ENCODE measurements at places on chromosomes 3 and 15.

DNA sequence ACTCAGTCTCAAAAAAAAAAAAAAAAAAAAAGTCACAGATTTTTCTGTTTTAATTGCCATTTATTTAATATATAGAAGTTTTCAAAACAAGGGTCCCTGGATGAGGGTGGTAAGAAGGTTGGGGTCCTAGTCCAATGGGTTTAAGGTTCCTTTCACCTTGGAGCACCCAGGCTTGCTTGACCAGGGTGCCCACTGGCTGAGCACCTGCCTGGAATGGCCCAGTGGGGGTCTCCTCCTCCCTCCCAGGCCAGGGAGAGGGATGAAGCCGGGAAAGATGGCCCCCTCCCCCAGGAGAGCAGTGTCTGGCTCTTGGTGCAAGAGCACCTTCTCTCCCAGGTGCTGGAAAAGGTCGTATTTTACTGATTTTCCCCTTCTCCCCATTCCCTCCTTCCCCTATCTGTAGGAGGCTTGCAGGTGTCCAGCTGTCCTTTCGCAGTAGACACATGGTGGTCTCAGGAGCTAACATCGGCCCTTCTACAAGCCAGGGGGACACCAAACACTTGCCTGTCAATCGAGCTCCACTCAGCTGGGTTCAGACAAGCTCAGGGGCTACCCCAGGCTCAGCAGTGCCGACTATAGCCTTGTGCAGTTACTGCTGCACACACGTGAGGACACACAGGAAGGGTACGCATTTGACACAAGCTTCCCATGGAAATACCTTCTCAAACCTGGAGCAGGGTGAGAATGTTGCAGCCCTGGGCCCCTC lies 112.3 kb upstream of the KLF13 start:
- no peak for DNase-seq

GRCh38 chr15:101159096-101159935 lies 92.5 kb downstream of the CHSY1 start:
- DNase-seq, result no peak

DNA sequence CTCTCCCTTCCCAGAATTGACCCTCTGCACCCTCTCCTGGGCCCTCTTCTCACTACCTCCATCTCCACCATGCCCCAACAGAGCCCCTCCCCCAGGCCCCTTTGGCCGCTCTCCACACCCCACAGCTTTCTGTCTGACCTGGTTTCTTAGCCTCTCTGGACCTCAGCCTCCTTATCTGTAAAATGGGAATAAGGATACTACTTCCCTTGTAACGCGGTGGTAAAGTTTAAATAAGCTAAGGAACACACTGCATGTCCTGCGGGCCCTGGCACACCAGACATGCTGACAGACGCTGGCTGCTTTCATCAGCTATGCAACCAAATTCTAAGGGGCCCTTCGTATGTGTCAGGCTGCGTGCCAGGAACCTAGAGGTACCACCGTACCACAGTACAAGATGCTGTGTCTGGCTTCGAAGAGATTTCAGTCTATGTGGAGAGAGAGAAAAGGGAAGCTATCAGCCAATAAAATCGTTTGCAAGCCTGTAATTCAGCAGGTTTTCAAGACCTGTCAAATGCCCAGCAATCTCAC lies 777 bp upstream of the SLC51A start:
- no peak for DNase-seq

- no peak for DNase-seq
These were observed 43.1 kb upstream of the SACM1L start for GRCh38 chr3:45646051-45646585.

- no peak for DNase-seq
These were observed 8.6 kb upstream of the BLM start for GRCh38 chr15:90708516-90708915.

- DNase-seq, result no peak
These were observed 137.4 kb downstream of the SV2B start for GRCh38 chr15:91237445-91237844.

DNA sequence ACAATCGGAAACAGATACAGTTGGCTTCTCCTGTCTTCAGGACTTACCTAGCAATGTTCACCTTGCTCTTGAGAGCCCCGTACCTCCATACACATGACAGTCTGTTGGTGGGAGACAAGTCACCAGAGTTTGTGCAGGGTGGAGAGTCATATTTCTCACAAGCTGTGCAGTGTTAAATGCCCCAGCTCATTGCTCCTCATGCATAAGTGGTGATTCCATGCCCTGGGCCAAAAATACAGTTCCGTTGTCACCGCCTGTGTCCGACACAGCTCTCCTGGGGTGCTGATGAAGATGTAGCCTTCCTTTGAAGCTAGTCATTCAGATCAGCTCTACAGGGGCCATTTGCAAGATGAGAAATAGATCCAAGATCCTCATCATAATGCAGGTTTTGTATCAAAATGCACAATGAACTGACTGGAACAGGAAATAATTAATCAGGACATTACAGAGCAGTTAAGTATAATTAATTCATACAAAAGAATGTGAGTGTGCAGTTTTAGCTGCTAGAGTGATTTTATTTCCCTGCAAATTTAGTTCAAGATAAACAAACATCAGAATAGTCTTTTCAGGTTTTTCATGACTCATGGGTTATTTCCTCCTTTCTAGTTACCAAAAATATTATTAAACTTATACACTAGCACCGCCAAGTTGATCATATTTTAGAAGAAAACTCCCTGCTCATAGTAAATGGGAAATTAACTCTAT lies 66.5 kb downstream of the CD47 start:
- no peak for DNase-seq

DNA sequence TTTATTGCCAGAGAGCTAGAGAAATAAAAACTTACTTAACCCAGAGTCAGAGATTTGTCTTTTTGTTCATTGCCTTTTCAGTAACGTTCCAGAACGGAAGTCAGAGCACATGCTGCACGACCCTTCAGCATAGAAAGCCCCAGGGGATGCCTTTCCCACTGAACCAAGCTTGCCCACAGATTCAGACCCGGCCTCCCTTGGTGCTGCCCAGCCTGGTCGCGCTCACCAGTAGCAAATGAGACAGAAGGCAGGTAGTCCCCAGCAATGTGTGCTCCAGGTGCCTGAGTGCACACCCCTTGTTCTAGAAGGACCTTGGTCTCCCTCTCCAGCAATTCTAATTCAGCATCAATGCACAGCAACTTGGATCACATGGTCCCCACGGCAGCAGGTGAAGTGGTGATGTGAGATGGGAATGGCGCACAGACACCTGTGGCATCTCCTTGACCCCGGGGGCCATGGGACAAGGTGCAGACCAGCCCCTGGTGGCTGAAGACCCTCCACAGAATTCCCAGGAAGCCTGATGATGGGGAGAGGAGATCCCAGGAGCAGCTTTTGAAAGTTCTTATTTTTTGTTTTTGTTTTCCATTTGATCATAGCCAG lies 91.8 kb upstream of the IQSEC1 start:
- no peak for DNase-seq

GRCh38 chr3:133674290-133674919 lies 12.7 kb upstream of the TOPBP1 start:
- DNase-seq, result no peak

GRCh38 chr3:152403632-152404066 lies 134.9 kb downstream of the MBNL1 start:
- DNase-seq, result peak; percentile 75

- DNase-seq, result peak; percentile 81
These were observed 95.0 kb downstream of the VGLL4 start for GRCh38 chr3:11548721-11549131.

DNA sequence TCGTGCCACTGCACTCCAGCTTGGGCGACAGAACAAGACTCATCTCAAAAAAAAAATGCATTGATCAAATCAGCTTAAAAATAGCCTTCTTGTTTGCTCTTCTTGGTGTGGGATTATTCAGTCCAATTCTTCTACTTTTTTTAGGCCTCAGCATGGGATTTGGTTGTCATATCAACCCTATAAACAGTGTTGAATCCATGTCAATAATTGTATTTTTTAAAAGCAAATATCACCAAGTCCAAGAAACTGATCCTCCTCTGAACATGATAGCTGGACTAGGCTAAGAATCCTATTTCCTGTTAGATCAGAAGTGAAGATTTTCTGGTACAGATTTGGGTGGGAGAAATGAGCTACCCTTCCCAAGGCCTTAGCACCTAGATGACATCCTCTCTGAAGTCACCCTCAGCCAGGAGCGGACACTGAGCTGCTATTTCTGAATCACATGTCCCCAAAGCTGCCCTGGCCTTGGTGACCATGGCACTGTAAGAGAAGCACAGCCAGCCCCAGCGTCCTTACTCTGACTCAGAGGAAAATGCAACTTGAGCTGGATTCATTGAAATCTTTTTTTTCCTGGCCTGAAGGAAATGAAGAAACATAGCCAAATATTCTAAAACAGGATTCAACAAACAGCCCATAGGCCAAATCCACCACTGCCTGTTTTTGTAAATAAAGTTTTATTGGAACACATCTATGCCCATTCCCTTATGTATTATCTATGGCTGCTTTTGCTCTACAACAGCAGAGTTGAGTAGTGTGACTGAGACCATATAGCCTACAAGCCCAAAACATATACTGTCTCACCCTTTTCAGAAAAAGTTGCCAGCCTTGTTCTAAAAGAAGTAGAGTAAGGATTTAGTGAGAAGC lies 215.9 kb upstream of the CTDSPL start:
- no peak for DNase-seq

- DNase-seq, result peak; percentile 4
These were observed 68.8 kb upstream of the TMEM115 start for GRCh38 chr3:50428007-50428633.

DNA sequence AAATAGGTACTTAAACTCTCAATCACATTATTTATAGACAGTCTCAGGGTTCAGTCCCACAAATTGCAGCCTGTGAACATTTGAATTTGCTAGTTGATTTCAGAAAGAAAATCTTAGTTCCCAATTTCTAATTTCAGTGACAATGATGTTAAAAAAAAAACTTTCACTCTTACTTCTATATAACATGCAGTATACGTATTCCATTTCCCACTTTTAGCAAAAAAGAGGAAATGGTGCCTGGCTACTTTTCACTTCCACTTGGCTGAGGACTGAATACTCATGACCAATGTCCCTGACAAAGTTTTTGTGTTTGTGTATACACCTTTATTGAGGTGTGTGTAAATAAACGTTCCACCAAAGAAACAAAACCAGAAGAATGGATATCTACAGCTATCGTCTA lies 32.1 kb upstream of the XCR1 start:
- DNase-seq, result no peak

DNA sequence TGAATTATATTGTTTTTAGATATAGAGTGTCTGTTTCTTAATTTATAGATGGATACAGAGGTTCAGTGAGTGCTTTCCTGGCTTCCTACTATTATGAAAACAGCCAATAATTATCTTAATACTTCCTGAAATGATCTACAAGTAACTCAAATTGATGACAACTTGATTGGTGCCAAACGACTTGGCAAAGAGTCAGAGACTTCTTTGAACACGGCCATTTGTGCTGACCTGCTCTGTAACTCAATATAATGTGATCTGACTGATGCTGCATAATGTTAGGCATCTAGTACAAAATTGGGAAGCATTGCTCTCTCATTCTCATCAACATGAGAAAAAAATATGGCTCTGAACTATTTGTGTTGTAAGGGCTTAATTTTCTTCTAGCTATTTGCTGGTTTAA lies 193.9 kb downstream of the DIPK2A start:
- no peak for DNase-seq
